Stimulated activated CD4-positive, alpha-beta T cell treated with anti-CD3 and anti-CD28 coated beads, Interleukin-12 subunit alpha, Interleukin-12 subunit beta, amount 100 ng/mL, for 48 hours (primary cell): ENCODE measurements at places on chromosomes 3 and 15.

DNA sequence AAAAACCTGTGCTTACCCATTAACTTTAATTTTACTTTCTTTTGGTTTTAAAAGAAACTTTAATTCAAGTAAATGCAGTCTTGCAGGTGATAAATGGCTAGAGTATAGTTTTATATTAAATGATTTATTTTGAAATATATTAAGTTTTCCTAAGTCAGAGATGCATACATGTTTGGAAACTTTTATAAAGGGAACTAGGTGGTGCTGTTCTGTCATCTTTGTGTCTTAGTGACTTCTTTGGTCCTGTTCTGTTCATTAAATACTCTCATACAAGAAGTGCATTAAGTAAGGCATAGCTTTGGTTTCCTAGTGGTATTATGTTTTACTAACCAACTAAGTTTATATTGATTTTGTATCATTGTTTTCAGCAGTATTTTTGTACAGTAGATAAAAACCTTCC, 15.6 kb downstream of the CADM2 start:
- no peak for DNase-seq

- no peak for DNase-seq
These were observed 1196.3 kb upstream of the GBE1 start for GRCh38 chr3:82957696-82958095.

- DNase-seq, result no peak
These were observed 2.9 kb upstream of the PSTPIP1 start for GRCh38 chr15:76991741-76992645.

GRCh38 chr3:50649451-50649931, 25.2 kb upstream of the DOCK3 start:
- no peak for DNase-seq

- DNase-seq, result no peak
These were observed 34.7 kb upstream of the SACM1L start for GRCh38 chr3:45654397-45654944.
